Fibroblast of skin of scalp (primary cell): ENCODE measurements at places on chromosomes 7 and 10.

DNA sequence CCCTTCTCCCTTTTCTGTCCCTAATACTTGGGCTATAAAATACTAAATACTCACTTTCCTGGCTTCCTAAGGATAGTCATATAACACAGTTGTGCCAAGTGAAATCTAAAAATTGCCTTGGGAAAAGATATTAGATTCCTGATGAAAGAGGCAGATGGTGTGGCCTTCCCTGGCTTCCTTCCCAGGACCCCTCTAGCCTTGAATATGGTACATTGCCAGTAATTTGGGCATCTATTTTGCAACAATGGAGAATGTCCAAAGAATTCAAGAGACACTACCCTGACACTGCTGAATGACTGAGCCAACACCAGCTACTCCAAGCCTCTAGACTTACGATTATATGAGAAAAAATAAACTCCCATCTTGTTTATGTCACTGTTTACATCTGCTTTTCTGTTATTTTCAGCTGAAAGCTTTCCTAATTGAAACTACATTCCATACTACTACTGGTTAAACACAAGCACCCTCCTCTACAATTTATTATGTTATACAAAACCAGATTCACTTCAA, 17.9 kb downstream of the COPG2 start:
- DNase-seq = peak; percentile 3

- no peak for DNase-seq
Measured at GRCh38 chr10:8628351-8628750, 573.9 kb downstream of the GATA3 start.

GRCh38 chr10:131845505-131846239, 55.1 kb upstream of the PPP2R2D start:
- DNase-seq = no peak

GRCh38 chr10:48946891-48947500, 7.4 kb upstream of the LRRC18 start:
- DNase-seq = no peak

DNA sequence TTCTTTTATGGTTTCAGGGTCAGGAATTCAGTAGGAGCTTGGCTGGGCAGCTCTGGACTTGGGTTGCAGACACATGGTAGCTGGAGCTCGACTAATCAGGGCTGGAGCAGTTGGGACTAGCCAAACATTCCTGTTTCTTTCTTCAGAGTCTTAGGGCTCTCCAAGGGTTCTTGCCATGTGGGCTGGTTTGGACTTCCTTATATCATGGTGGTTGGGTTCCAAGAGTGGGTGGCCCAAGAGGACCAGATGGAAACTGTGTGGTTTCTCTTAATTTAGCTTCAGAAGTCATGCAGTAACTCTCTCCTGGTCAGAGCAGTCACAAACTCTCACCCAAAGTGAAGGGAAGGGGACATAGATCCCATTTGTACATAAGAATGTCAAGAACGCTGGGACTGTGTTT, 270.1 kb upstream of the FZD1 start:
- no peak for DNase-seq

DNA sequence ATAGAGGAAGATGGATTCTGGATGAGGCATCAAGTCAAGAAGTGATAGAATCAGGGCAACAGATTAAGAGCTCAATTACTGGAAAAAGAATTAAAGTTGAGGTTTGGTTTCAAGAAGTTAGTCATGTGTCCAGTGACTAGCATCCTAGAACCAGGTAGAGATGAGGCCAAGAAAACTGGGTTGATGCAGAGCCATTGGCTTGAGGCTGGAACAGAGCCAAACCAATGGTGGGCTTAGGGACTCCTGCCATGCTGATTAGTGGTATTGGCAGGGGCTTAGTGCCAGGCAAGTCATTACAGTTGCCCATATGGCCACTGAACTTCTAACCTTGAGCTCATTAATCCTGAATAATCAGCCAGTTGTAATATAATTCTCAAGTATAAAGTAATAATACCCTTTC, 18.5 kb downstream of the ZNF277 start:
- DNase-seq = no peak

DNA sequence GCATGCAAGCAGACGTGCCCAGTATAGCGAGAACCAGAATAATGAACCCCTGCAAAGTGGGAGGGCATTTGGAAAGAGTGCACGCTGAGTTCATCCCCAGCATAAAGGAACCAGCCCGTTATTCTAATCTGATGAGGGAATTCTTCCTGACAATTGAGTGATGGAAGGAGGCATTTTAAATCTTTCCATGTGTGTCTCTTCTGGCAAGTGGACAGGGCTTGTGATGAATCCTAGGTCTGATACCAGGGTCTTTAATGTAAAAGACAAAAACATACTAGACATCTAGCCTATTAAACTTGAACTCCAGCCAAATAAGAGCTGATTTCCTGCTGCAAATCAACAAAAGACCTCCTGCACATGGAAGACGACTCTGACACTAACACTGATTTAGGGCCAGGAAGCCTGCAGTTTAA, 301.2 kb downstream of the DPP6 start:
- DNase-seq = no peak

DNA sequence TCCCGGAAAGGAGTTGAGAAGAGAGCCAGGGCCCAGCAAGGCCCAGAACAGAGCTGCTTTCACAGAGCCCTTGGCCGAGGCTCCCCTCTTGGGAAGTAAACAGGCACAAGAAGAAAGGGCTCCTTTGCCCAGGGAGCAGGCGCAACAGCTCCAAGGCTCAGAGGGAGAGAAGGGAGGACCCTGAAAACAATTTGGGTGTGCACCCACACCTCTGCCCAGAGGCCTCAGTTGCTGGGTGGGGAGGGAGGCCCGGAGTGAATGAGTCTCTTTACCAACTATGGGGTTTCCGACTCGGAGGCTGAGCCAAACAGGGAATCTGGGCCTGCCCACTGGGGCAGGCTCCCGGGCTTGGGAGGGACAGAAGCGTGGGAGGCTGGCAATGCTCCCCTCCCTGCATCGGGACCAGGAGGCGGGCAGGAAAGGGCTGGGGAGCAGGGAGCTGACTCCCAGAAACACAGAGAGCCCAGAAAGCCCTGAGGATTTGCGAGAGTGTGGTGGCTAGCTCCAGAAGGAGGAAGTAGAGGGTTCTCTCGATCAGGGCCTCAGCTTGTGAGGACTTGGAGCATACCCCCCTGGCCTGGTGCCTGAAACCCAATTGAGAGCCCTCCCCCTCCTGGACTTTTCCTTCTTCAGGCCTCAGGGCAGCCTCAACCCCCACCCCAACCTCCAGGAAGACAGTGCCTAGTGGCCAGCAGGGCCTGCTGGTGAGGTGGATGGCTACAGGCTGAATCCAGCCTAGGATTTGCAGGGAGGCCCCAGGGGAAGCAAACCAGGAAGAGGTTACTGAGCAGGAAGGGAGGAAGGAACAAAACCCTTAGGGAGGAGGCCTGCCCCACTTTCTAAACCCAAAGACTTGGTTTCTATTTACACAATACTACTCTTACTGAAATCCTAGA, 6.2 kb downstream of the C10orf105 start:
- peak; percentile 78 for DNase-seq
